ENCODE measurements at places on chromosomes 7 and 10. TPM values are rescaled to one million over a fixed set of nuclear protein-coding genes. Genes with fewer than 3 reads are reported as not detected.

The TFEC gene
- total RNA-seq = not detected

The RNF148 gene
- not detected for total RNA-seq

The EFCAB10 gene
- total RNA-seq = not detected

The DRGX gene
- total RNA-seq = not detected

The JAKMIP3 gene
- total RNA-seq = 0.19 TPM

The CACNA2D1 gene
- 0.92 TPM for total RNA-seq

The URGCP gene
- total RNA-seq = 18.3 TPM

DNA sequence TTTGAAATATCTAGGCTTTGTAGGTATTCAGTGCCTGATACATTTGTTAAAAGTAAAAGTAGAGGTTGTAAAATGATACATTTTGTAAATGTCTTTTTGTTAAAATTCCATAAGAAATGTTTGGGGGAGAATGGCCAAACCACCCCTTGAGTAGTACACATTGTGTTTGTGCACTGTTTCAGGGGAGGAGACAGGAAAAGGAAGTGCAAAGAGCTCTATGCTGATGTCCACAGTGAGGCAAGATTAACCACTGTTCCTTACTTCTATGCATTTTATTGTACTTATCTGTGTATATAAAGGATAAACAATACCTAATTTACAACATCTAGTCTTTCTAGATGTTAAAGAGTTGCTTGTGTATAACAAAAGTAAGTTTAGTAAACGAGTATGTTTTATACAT, 7.4 kb upstream of the CYCS start:
- DNase-seq = no peak

- DNase-seq = no peak
These were observed 30.3 kb upstream of the TRIM24 start for GRCh38 chr7:138429577-138430250.

- no peak for DNase-seq
These were observed 28.0 kb downstream of the GRB10 start for GRCh38 chr7:50754684-50755083.

DNA sequence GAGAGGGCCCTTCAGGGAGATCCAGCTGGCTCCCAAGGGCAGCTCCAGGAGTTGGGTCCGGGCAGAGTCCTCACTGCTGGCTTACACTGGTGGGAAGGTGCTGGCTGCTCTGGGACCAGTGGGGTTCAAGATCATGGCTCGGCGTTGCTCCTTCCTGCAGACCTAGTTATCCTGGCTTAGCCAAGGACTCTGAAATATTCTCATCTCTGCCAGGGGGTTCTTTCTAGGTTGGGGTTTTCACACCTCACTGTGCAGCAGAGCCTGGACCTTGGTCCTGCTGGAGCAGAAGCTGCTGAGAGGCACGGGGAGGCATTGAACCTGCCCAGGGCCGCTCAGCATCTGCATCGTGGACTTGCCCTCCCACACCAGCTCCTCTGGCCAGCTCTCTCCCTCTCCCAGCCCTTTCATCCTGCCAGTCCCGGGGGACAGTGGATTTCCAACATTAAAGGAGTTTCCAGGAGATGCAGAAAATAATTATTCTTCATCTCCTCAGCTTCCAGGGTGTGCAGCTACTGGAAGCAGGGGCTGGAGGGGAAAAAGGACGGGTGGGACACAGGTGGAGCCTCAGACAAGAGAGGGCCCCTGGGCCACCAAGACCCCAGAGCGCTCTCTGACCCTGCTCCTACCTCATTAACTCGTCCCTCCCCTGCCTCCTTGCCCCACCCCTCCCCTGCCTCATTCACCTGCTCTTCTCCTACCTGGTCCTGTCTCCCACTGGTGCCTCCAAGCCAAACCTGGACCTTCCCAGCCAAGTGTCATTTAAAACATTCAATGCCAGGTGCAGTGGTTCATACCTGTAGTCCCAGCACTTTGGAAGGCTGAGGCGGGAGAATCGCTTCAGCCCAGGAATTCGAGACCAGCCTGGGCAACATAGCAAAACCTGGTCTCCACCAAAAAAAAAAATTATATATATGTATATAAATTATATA, 42.5 kb downstream of the JAKMIP3 start:
- DNase-seq = no peak

- no peak for DNase-seq
These were observed 613 bp downstream of the USP6NL start for GRCh38 chr10:11610826-11611247.

GRCh38 chr7:107151538-107151937, 17.3 kb upstream of the HBP1 start:
- DNase-seq = no peak

GRCh38 chr7:38671911-38672905, 41.0 kb upstream of the AMPH start:
- no peak for DNase-seq

DNA sequence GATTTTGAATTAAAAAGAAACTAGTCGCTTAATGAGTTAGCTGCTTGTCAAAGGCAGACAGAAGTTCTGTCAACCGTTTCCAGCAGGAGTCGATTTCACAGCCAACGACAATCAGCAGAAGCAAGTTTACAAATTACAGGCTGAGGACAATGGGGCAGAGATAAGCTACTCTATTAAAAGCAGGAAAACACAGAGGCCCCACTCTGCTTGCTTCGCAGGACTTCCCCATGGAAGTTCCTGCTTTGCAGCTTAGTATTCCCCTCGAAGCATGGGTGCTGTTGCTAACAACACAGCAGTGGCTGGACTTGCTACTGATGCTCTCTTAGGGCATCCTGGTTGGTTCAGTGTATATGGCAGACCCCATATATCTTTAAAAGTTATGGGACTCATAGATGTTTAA, 50.8 kb upstream of the KLF6 start:
- DNase-seq = no peak

GRCh38 chr7:31853380-31853779, 166.4 kb downstream of the PPP1R17 start:
- no peak for DNase-seq

GRCh38 chr10:30671026-30671616, 41.6 kb upstream of the LYZL2 start:
- no peak for DNase-seq

DNA sequence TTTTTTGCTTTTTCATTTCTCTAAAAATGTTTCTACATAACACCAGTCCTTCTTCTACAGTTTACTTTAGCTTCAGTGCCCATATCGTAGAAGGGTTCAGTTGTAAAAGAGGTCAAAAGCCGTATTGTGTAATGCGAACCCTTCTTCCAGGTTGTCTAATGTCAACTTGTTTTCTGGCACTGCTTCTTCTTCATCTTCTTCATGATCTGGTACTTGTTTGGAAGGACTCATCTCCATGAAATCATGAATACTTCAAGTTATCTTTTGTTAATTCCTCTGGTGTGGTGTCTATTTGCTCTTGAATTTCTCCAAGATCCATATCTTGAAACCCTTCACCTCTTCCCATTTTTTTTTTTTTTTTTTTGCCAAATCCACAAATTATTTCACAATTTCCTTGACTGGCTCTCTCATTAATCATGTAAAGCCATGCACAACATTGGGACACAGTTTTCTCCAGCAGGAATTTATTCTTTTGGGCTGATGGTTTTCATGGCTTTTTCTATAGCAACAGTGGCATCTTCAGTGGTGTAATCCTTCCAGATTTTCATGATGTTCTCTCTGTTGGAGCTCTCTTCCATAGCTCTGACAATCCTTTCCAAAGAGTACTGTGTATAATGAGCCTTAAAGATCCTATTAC, 85.1 kb downstream of the CPED1 start:
- no peak for DNase-seq

GRCh38 chr10:13491747-13492360, 37.0 kb downstream of the BEND7 start:
- DNase-seq = no peak

- DNase-seq = no peak
These were observed 8.3 kb downstream of the SFRP4 start for GRCh38 chr7:37908221-37908788.

GRCh38 chr7:6489612-6490011, 41.9 kb upstream of the DAGLB start:
- no peak for DNase-seq

- no peak for DNase-seq
These were observed 25.2 kb upstream of the LSM8 start for GRCh38 chr7:118158766-118159165.

GRCh38 chr10:62517252-62517651, 143.1 kb downstream of the ZNF365 start:
- no peak for DNase-seq

- DNase-seq = no peak
These were observed 25.6 kb downstream of the CDK14 start for GRCh38 chr7:90621747-90622140.

DNA sequence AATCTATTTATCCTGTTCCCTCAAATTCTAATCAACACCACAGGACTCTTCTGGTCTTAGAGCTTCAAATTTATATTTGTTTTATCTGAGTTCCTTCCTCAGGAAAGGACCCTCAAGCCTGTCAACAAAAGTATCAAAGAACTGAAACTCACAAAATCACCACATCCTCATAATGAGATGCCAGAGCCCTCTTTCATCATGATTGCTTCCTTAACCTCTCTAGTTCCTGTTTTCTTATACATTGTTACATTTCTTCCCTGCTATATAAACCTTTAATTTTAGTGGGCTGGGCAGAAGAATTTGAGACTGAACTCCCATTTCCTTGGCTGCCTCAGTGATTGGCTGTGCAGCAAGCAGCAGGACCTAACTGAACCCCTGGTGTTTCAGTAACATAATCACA, 189.7 kb downstream of the ZNF248 start:
- no peak for DNase-seq

DNA sequence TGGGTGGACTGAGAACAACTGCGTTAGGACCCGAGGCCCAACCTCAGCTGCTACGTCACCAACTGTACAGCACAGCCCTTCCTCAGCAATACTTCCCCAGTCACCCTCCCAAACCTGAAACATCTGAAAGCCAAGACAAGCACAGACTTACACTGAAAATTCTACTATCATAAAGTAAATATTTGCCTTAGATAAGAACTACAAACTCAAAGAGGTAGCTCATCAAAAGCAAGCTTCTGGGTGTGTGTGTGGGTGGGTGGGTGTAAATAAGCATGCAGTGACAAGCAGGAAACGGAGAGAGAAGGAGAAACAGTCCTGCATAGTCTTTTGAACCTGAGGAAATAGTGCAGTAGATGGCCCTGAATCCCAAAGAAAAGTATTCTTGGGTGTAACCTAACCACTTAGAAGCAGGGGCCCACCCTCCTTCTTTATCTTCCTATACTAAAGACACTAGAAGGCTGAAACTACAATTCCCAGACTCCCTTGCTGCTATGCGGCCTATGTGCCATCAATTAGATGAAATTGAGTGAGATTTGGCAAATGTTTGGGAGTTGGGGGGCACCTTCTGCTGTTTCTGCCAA, 18.7 kb downstream of the SLC25A13 start:
- DNase-seq = no peak

- no peak for DNase-seq
These were observed 96.1 kb downstream of the SH3PXD2A start for GRCh38 chr10:103759100-103759781.

GRCh38 chr7:120994512-120995410, 6.2 kb downstream of the CPED1 start:
- no peak for DNase-seq

- no peak for DNase-seq
These were observed 132.9 kb downstream of the OAT start for GRCh38 chr10:124285587-124286527.

DNA sequence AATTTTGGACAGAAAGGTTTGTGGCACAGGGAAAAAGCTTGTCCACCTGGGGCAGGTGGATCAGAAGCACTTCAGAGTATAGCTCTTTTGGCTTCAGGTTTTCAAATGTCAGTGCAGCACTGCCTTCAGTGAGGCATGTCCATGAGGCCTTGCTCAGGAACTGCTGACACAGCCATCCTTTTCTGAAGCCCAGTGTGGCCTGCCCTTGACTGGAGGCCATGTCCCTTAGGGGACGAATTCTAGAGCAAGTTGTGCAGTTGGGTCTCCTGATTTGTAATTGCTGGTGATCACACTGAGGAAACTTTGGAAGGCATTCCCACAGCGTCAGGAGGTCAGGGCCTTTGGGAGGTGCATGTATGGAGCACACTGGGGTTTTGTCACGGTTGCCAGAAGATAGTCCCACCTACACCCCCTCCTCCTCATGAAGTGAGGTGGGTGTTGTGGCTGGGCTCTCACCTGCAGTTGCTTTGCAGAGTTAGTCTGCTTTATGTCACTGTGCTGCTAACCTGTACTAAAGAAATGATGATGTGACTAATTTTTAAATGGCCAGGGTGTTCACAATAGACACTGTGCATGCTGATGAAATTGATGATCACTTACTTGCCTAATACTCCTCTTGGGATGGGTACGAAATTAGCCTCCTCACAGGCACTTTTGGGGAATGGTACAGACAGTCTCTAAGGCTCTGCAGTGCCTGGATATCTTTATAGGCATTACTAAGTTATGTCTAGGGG, 41.7 kb downstream of the OGDH start:
- DNase-seq = no peak

- DNase-seq = no peak
These were observed 16.6 kb upstream of the GNA12 start for GRCh38 chr7:2860627-2861133.
